ENCODE measurements at places on chromosomes 2 and 18.

- no peak for DNase-seq
These were observed 861 bp upstream of the SEMA4C start for GRCh38 chr2:96870626-96871255.

DNA sequence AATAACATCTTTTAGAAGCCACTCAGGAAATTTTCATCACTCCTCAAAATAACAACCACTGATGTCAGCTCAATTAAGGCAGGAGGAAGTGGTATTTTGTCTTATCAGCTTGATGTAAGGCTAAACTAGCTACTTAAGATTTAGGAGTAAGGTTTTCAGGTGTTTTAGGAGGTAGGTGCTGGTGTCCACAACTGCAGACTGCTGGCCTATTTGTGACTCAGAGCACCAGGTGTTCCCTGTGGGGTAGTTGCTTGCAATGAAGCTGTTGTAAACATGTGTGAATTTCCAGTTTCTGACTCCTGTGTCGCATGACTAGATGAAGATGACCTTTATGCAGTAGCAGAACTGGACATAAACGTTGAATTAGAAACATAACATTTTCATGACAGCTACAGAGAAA is 164.2 kb downstream of the THSD7B start:
- no peak for DNase-seq

DNA sequence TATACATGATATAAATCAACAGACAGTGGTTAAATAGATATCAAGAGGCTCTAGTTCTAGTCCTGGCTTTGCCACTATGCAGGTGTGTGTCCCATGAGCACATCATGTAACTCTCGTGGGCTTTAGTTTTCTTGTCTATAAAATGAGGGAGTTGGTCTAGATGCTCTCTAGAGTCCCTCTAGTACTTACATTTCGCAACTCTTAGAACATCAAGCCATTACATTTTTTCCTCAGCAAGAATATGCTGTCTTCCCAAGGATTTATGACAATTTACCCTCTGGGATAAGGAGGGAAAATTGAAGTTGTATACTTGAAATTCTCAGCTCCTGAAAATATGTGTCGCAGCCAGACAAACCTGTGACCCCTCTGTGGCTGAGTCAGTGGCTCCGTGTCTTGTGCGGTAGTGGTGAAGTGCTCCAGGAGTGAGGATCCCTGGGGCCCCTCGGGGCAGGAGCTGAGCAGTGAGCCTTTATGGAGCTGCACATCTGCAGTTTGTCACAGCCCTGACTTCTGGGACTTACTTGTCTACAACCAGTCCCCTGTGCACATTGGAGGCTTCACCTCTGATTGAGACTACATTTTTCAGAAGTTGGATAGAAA is 6.8 kb downstream of the PKP4 start:
- no peak for DNase-seq

DNA sequence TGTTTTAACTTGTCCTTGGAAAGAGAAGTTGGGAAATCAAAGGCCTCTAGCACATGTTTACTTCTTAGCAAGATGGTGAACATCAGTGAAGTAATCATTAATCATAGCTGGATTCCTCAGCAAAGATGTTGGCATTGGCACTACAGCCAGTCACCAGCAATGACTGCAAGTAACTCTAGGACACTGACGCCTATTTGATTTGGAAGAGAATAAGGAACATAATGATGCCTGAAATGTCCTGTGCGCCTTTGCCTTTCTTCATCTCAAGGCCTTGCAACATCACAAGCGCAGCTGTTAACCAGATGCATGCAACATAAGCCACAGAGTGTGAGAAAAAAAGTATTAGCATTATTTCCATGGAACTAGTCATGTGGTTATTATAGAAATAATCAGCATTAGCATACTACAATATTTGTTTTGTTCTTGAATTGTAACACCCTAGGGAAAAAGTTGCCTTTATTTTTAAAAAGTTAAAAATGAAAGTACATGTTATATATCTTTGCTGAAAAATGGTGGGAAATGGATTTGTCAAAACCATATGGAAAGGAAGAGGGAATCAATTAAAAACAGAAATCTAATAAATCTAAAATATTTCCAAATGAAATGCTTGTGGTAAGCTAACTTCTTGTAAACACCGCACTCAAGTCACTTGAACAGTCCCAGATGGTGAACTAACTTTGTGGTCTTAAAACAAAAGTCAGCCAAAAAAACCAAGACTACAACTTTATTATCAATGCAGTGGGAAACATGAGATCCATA is 55.6 kb downstream of the THADA start:
- DNase-seq = no peak

- DNase-seq = no peak
These were observed 417.2 kb downstream of the CDH7 start for GRCh38 chr18:66167829-66168684.
